ENCODE measurements at places on chromosomes 3 and 15. TPM values are rescaled to one million over a fixed set of nuclear protein-coding genes. Genes with fewer than 3 reads are reported as not detected.

Gene NOX5
- not detected for total RNA-seq

Gene TAGLN3
- total RNA-seq, result 0.99 TPM

Gene PP2D1
- not detected for total RNA-seq

Gene NR2E3
- total RNA-seq, result 0.52 TPM

Gene ANKUB1
- total RNA-seq, result not detected

Gene CPNE9
- not detected for total RNA-seq

Gene APBA2
- total RNA-seq, result 13.2 TPM

Gene UBAP1L
- 4.6 TPM for total RNA-seq

Gene SEC11A
- 83.8 TPM for total RNA-seq

Gene CLSTN2
- total RNA-seq, result 14.8 TPM

GRCh38 chr3:124147946-124148345 lies 156.0 kb upstream of the ROPN1 start:
- H3K27me3 ChIP-seq, result no peaks in the 10 kb centered on the region
- H3K27ac ChIP-seq, result no peak overlapping the region
- no peak overlapping the region for H3K4me3 ChIP-seq
- no peaks in the 10 kb centered on the region for H3K36me3 ChIP-seq
- no peak for DNase-seq

GRCh38 chr3:105417525-105418289 lies 51.0 kb downstream of the ALCAM start:
- no peak for DNase-seq
- H3K36me3 ChIP-seq, result no peaks in the 10 kb centered on the region
- H3K27me3 ChIP-seq, result no peaks in the 10 kb centered on the region
- H3K27ac ChIP-seq, result no peak overlapping the region

DNA sequence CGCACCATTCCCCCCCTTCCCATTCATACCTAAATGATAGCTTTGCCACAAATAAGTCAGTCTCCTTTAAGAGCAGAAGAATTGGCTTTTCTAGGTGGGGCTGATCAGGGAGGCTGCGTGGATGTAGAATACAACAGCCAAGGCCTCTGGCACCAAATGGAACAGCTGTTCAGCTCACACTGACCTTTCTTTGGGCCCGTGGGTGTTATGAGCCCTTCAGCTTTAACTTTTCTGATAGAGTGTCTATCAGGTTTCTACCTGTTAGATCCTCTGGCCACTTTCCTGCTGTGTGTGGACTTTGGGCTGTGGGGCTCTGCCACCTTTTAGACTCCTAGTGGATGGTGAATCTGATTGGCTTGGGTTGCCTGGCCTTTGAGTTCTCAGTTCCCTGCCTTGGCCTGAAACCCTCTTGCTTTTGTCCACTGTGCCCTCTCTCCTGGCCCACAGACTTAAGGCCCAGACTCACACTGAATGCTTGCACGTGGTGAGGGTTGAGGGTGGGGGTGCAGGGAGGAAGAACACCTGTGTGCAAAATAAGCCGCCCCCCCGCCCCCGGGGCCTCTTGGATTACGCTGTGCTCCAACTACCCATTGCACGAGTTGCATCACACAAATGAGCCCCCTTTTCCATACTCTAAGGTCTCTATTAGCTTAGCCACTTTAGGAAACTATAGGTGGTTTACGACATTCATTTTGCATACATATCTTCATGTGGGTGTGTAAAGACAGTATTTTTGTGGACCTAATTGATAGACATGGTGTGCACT lies 1.3 kb upstream of the RFX7 start:
- peak; percentile 69 for DNase-seq
- peak overlapping the region; percentile 80 for H3K27ac ChIP-seq
- H3K4me3 ChIP-seq, result no peak overlapping the region
- H3K36me3 ChIP-seq, result no peaks in the 10 kb centered on the region
- no peaks in the 10 kb centered on the region for H3K27me3 ChIP-seq
- H3K4me1 ChIP-seq, result peaks cover 26% of the 10 kb centered on the region

- no peak for DNase-seq
- H3K4me1 ChIP-seq, result no peaks in the 10 kb centered on the region
- H3K36me3 ChIP-seq, result no peaks in the 10 kb centered on the region
- H3K27ac ChIP-seq, result no peak overlapping the region
- H3K4me3 ChIP-seq, result no peak overlapping the region
Observed at GRCh38 chr15:67641453-67641852, 99.0 kb downstream of the MAP2K5 start.

DNA sequence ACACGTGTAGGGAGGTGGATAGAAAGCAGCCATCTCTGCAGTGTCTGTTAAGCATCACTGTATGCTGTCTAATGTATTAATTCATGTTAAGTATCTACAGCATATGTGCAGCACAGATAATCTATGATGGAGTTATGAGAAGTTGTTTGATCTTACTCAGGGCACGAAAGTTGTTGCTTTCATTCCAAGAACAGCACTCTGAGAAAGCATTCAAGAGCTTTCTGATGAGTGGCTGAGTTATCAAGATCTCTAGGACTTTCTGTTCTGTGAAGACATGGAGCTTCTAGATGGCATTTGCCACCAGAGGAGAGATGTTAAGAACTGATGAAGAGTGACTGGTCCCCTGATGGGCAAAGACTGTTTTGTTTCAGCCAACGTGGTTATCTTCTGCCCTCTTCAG lies 22.6 kb upstream of the TPRG1 start:
- no peak overlapping the region for H3K4me3 ChIP-seq
- no peaks in the 10 kb centered on the region for H3K4me1 ChIP-seq
- no peaks in the 10 kb centered on the region for H3K36me3 ChIP-seq
- no peaks in the 10 kb centered on the region for H3K27me3 ChIP-seq

- no peak overlapping the region for H3K27ac ChIP-seq
- H3K27me3 ChIP-seq, result no peaks in the 10 kb centered on the region
- H3K36me3 ChIP-seq, result no peaks in the 10 kb centered on the region
- no peak overlapping the region for H3K4me3 ChIP-seq
Observed at GRCh38 chr3:3783696-3784095, 15.5 kb upstream of the LRRN1 start.

GRCh38 chr3:129812589-129812988 lies 80.9 kb downstream of the TMCC1 start:
- no peaks in the 10 kb centered on the region for H3K4me1 ChIP-seq
- H3K36me3 ChIP-seq, result no peaks in the 10 kb centered on the region
- no peaks in the 10 kb centered on the region for H3K27me3 ChIP-seq
- H3K27ac ChIP-seq, result no peak overlapping the region
- no peak for DNase-seq

- no peak overlapping the region for H3K4me3 ChIP-seq
- H3K27ac ChIP-seq, result no peak overlapping the region
- no peaks in the 10 kb centered on the region for H3K27me3 ChIP-seq
- H3K4me1 ChIP-seq, result no peaks in the 10 kb centered on the region
- no peaks in the 10 kb centered on the region for H3K36me3 ChIP-seq
Observed at GRCh38 chr3:189702066-189702646, 71.0 kb downstream of the TP63 start.

DNA sequence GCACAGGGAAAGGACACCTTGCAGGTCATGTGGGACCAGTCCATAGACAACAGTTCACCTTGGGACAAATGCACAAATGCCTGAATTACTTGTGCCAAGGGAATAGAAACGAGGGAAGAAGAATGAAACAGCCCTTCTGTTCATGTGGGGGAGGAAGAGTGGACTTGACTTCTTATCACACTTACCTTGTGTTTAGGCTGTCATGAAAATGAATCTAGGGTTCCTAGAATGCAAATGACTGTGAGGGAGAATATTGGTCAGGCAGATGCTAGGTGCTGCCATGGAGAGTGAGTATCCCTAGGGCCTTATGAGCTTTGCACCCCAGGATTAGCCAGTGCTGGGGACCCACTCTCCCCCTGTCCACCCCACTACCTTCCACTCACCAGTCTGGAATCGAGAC lies 11.0 kb upstream of the PRKAR2A start:
- DNase-seq, result no peak
- no peaks in the 10 kb centered on the region for H3K27me3 ChIP-seq
- peaks cover 7% of the 10 kb centered on the region for H3K4me1 ChIP-seq

DNA sequence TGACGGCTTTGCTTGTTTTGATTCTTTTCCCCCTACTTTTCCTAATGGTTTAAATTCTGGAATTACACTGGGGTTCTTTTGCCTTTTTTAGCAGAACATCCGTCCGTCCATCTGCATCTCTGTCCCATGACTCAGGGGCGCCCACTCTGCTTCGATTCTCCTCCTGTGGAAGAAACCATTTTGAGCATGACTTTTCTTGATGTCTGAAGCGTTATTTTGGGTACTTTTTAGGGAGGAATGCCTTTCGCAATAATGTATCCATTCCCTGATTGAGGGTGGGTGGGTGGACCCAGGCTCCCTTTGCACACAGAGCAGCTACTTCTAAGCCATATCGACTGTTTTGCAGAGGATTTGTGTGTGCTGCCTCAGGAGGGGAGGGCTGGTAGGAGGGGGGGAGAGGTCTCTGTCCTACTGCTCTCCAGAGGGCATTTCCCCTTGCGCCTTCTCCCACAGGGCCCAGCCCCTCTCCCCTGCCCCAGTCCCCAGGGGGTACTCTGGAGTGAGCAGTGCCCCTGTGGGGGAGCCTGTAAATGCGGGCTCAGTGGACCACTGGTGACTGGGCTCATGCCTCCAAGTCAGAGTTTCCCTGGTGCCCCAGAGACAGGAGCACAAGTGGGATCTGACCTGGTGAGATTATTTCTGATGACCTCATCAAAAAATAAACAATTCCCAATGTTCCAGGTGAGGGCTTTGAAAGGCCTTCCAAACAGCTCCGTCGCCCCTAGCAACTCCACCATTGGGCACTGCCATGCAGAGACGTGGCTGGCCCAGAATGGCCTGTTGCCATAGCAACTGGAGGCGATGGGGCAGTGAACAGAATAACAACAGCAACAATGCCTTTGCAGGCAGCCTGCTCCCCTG lies 19.5 kb upstream of the BSN start:
- H3K4me3 ChIP-seq, result no peak overlapping the region
- H3K27me3 ChIP-seq, result no peaks in the 10 kb centered on the region
- peaks cover 45% of the 10 kb centered on the region for H3K4me1 ChIP-seq

DNA sequence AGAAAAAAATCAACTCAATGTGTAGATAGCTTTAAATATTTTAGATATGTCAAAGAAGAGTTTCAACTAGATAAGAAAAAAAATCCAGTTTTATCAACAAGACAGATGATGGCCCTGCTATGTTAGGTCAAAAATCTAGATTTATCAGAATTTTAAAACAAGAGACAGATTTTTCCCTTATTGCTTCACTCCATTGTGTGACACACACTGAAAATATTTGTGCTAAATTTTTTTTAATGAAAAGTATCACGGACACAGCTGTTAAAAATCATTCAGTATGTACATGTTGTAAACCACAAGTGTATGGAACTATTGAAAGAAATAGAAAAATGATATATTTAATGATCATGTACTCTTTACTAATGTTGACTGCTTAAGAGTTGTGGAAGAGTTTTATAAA lies 43.6 kb downstream of the FOXB1 start:
- DNase-seq, result no peak
- H3K27ac ChIP-seq, result no peak overlapping the region
- no peak overlapping the region for H3K4me3 ChIP-seq
- H3K4me1 ChIP-seq, result no peaks in the 10 kb centered on the region
- no peaks in the 10 kb centered on the region for H3K36me3 ChIP-seq

- no peak overlapping the region for H3K4me3 ChIP-seq
- no peak overlapping the region for H3K27ac ChIP-seq
- H3K27me3 ChIP-seq, result no peaks in the 10 kb centered on the region
- no peaks in the 10 kb centered on the region for H3K36me3 ChIP-seq
- no peak for DNase-seq
Observed at GRCh38 chr3:60282866-60283265, 968.4 kb downstream of the FHIT start.

DNA sequence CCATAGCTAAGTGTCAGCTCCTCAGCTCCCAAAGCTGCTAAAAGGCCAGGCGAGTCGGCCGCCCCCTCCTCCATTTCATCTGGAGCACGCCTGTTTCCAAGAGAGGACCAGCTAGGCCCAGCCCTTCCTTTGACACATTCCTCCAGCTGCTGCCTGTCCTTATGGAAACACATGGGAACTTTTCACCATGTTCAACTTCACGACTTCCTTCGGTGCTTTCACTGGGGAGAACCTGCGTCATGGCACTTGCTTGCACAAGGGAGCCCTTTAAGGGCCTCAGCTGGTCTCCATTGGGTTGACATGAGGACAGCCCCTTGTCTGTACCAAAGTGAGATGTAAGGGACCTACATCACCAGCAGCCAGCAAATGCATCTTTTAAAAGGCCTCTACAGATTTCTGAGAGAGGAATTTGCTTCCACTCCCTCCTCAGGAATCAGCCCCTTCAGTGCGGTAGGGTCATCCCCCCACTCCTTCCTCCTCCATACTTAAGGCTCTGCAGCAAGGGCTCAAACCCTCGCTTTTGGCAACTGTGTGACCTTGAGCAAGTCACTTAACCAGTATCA lies 2.1 kb downstream of the MAGI1 start:
- H3K4me1 ChIP-seq, result peaks cover 41% of the 10 kb centered on the region
- H3K27ac ChIP-seq, result peak overlapping the region; percentile 97
- no peaks in the 10 kb centered on the region for H3K36me3 ChIP-seq
- peak overlapping the region; percentile 68 for H3K4me3 ChIP-seq
- peak; percentile 19 for DNase-seq

DNA sequence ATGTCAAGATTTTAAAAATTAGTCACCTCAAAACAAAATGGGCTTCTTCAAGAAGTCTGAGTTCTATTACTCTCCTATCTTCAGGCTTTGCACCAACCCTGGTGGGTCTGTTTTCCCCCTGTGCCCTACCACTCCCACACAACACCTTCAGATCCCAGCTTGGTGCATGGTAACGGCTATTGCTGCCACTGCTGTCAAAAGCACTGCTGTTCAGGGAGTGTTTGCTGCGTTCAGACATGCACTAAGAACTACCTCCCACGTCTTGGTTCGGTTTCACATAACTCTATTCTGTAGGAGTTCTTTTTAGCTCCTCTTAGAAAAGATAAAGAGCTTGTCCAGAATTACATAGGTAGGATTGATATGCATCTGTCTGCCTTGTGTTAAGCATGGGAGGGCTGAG lies 799.2 kb downstream of the NR2F2 start:
- H3K27ac ChIP-seq, result no peak overlapping the region
- no peaks in the 10 kb centered on the region for H3K36me3 ChIP-seq
- H3K4me3 ChIP-seq, result no peak overlapping the region

GRCh38 chr3:189103208-189103607 lies 68.6 kb upstream of the TPRG1 start:
- DNase-seq, result no peak
- no peaks in the 10 kb centered on the region for H3K27me3 ChIP-seq
- H3K27ac ChIP-seq, result no peak overlapping the region
- no peak overlapping the region for H3K4me3 ChIP-seq
- no peaks in the 10 kb centered on the region for H3K4me1 ChIP-seq
- H3K36me3 ChIP-seq, result no peaks in the 10 kb centered on the region

- H3K27me3 ChIP-seq, result no peaks in the 10 kb centered on the region
- H3K4me1 ChIP-seq, result no peaks in the 10 kb centered on the region
- no peak overlapping the region for H3K4me3 ChIP-seq
- no peak for DNase-seq
Observed at GRCh38 chr3:27193056-27193455, 176.1 kb downstream of the NEK10 start.

GRCh38 chr3:176964661-176965060 lies 232.6 kb downstream of the TBL1XR1 start:
- H3K36me3 ChIP-seq, result no peaks in the 10 kb centered on the region
- DNase-seq, result no peak
- H3K4me3 ChIP-seq, result no peak overlapping the region
- H3K27ac ChIP-seq, result no peak overlapping the region
- H3K4me1 ChIP-seq, result no peaks in the 10 kb centered on the region
